CD4-positive, alpha-beta T cell treated with Interleukin-2 at 100 ng/mL for 4 hours (primary cell): ENCODE measurements at places on chromosomes 1 and 21.
A peak's percentile ranks its signal among the peaks of the same experiment; 100 is the strongest.

GRCh38 chr1:162230096-162230495 is 146.6 kb downstream of the SPATA46 start:
- no peak for DNase-seq

DNA sequence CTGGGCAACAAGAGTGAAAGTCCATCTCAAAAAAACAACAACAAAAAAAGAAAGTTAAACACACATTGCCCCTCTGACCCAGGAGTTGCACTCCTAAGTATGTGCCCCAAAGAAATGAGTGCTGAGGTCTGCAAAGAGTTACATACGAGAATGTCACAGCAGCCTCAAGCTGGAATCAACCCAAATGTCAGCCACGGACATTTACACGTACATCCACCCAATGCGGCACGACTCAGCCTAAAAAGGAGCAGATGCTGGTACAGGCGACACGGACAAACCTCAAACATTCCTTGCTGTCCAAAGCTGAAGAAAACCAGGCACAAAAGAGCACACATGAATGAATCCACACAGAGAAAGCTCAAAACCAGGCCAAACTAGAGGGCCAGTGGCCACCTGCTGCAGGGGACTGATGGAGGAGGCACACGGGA is 46.8 kb upstream of the ECE1 start:
- DNase-seq, result no peak

- DNase-seq, result peak; percentile 65
These were observed 19.5 kb downstream of the XKR8 start for GRCh38 chr1:27979151-27979858.

GRCh38 chr1:32303997-32304622 is 12.2 kb downstream of the HDAC1 start:
- no peak for DNase-seq

DNA sequence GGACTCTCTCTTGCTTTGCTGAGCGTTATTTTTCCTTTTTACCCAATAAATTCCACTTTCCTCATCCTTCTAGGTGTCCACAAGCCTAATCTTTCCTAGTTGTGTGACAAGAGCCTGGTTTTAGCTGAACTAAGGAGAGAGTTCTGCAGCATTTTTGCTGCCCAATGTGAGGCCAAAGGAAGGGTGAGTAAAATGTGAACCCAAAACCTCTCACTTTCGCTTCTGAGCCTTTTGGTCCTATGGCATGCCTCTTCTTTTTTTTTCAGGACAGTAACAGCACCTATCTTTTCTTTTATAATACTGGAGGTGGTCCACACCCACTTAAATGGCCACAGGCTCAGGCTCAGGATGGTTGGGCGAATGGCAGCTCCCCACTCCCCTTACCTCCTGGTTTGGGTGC is 111.1 kb downstream of the COP1 start:
- no peak for DNase-seq

GRCh38 chr1:174447866-174448530 is at the start of gene GPR52:
TSS of gene GPR52 (plus strand) at chr1:174447964. CDS start at chr1:174448112, 148 bp downstream.
- no peak for DNase-seq
